AG09309 (cell line): ENCODE measurements at places on chromosomes 1 and 21.

DNA sequence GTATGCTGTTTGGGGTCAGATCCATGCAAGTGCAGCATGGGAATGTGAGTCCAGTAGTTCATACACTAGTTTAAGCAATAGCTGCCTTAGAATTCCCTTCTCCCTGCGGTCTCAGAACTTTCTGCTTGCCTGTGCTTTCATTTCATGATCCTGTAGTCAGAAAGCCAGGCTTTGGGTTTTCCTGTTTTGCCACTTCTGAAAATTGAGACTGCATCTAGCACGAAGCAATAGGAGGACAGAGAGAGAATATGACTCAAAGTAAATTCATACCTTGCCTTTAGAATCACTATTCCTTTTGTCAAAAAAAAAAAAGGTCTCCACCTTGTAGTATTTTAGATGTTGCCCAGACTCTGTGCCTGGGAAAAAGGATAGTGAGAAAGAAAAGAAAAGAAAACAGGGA lies 161.2 kb upstream of the SNX7 start:
- no peak for DNase-seq

DNA sequence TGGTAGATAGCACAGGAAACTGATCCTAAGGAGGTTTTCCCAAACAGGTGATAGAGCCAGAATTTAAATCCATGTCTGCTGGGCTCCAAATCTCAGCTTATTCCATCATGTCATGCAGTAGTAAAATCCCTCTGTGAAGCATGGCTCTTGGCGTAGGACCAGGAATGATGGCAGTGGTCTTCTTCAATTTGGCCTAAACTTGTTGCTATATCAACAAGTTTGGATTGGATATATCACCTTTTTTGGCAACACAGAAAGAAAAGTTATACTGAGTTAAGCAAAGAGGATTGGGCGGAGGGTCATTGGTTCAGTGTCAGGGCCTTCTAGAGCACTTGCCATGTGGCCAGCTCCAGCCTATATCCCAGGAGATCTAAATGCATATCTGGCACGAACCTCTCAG lies 52.2 kb downstream of the FGGY start:
- no peak for DNase-seq

GRCh38 chr1:203304391-203304918 lies 864 bp upstream of the BTG2 start:
- no peak for DNase-seq

- no peak for DNase-seq
These were observed 86.1 kb downstream of the OBSCN start for GRCh38 chr1:228293816-228294500.

DNA sequence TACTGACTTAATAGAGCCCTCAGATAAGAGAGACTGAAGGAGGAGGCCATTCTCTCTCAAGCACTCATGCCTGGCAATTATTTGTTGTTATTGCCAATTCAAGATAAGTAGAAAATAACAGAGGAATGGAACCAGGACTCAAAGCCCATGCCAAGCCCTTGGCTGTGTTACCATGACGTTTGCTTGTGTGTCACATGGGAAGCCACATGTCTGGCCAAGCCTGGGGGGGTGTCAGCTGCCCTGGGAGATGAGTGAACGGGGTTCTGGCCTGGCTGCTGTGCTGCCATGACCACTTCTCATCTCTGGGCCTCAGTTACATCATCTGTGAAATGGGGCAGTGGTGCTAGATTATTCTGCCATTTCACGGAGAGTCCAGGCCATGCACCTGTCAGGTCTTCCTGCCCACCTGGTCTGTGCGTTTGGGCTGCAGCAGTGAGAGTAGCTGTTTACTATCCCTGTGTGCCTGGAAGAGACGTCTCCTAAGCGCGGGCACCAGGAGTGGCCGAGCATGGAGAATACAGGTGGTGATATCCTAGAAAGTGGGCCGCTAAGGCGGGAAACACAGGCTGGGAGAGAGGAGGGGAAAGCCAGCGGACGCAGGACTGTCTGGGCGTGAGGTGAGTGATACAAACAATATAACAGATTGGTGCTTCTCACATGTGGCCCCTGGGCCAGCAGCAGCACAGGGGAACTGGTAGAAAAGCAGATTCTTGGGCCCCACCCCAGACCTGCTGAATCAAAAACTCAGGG lies 67.8 kb downstream of the MAN1C1 start:
- no peak for DNase-seq

- DNase-seq: no peak
These were observed 25.7 kb upstream of the PKN2 start for GRCh38 chr1:88658419-88658818.

- no peak for DNase-seq
These were observed 155.9 kb downstream of the PEX14 start for GRCh38 chr1:10630661-10631120.

DNA sequence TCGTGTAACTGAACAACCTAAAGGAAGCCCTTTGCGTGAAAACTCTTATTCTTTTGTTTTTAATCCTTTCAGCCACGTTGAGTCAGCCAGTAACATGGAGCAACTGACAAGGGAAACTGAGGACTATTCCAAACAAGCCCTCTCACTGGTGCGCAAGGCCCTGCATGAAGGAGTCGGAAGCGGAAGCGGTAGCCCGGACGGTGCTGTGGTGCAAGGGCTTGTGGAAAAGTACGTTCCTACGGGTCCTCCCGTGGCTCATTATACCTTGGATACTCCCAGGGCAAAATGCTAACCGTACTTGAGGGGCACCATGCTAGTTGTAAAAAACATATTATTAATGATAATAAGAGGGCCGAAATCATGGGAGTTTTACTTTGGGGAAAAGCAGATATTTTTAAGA lies 49.4 kb downstream of the LAMC2 start:
- no peak for DNase-seq

GRCh38 chr1:236007781-236008180 lies 57.1 kb downstream of the NID1 start:
- DNase-seq: no peak

DNA sequence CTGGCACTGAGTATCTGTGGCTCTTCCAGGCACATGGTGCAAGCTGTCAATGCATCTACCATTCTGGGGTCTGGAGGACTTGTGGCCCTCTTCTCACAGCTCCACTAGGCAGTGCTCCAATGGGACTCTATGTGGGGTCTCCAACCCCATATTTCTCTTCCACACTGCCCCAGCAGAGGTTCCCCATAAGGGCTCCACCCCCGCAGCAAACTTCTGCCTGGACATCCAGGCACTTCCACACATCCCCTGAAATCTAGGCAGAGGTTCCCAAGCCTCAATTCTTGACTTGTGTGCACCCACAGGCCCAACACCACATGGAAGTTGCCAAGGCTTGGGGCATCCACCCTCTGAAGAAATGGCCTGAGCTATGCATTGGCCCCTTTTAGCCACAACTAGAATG lies 18.8 kb downstream of the ODF2L start:
- DNase-seq: no peak

DNA sequence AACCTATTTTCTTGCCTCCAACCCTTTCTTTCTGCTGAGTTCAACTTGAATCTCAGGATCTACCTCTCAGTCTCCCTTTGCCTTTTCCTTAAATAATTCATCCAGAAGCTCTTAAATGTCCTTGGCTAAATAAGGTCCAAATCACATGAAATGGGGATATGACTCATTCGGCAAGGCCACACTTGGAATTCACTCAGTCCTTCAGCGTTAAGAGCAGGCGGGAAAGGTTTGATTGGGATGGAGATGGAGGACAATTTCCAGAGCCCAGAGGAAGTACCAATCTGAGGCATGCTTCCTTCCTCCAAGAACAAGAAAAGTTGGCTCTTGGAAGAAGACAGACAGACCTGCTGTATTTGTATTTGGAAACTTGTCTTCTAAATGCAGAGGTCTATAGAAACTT lies 128.5 kb downstream of the PROX1 start:
- no peak for DNase-seq

DNA sequence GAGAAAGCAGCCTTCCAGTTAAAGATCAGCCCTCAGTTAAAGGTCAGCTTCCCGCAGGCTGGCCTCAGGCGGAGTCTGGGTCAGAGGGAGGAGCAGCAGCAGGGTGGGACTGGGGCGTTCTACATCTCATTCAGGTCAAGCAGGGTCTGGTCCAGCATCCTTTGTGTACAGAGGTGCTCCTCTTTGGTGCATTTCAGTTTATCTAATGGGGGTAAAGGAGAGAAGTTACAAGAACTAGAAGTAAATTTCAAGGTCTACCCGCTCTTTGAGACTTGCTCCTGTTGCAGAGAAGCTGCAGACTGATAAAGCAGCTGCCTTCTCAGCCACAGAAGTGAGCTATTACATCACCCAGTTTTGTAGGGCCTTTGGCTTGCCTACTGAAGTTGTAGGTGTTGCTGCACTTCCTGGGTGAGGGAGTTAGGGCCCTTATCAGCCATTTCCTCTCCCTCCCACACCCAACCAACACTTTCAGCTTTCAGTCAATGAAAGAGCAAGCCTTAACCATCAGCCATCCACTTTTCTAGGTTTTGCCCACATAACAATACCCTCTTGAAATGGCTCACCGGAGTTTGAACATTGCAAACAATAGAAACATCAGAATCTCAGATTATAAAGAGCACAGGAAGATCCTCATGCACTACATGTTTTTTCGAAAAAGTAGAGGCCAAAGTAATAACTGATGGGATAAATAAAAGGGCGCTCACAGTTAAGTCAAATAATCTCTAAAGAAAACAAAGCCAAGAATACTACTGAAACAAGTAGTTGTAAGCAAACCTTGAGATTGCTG lies 2.8 kb upstream of the NUP210L start:
- DNase-seq: no peak

- DNase-seq: no peak
These were observed 20.9 kb downstream of the RCAN1 start for GRCh38 chr21:34593954-34594531.

GRCh38 chr1:10755970-10756521 lies 40.4 kb downstream of the CASZ1 start:
- DNase-seq: no peak

DNA sequence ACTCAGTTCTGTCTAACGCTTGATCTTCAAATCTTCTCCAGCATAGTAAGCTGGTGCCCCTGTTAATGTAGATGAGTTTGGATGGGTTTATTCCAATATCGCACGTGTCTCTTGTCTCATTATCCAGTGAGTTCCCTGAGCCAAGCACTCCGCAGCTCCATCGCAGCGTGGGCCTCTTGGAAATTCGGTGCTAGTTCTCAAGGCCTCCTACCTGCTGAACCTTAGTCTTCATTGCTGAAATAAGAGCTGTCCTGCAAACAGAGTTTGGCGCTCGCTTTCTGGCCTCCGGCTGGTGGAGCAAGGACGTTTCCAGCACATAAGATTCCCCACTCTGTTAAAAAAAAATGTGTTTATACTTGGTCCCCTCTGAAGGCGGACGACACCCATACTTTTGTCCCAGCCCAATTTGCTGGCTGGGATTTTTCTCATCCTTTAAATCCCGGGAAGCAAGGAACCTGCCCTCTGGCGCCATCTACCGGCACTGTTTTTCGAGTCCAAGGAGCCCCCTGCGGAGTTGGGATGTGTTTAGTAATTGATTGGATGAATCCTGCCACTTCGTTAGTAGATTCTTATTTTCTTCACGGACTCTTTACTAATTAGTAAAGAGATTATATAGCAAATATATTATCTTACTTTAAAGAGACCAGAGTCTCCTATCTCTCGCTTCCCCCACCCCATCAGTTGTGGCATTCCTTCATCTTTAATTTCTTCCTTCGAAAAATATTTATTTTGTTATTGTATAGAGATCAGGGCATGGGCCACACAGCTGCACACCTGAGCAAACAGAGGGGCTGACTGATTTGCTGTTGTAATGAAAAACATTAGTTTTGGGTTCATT lies 14.7 kb downstream of the JUN start:
- no peak for DNase-seq

DNA sequence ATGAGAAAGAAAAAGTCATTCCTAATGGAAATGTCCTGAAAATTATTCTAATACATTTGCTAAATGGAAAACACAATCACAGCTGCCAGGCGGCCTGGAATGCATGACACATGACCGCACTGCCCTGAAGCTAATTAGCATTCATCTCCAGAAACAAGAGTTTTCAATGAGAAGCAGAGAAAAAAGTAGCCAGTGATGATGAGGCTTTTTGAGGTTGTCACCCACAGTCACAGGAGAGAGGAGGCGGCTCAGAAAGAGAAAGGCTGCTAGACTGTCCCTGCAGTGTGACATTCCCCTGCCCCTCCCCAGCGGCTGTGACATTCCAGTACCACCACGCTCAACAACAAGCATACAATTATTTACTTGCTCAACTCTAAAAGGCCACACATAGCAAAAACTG lies 122.9 kb upstream of the KRTAP19-8 start:
- DNase-seq: no peak

DNA sequence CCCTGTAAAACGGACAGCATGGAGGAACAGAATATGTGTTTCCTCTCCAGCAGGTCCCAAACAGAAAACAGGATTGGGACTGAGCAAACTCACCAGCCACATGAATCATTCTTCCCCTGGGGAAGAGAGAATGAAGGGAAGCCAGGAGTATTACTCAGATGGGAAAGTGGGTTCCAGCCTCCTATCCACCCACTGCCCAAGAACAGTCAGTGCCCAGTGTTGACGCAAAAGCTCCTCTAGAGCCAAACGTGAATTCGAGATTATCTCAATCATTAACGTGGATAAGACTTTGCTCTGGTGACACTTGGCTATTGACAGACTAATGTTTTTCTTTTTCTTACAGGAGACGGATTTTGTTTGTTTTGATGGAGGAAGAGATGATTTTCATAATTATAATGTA lies 9.3 kb downstream of the MIA3 start:
- peak; percentile 51 for DNase-seq

- DNase-seq: no peak
These were observed 12.1 kb downstream of the USP24 start for GRCh38 chr1:55203064-55203463.

DNA sequence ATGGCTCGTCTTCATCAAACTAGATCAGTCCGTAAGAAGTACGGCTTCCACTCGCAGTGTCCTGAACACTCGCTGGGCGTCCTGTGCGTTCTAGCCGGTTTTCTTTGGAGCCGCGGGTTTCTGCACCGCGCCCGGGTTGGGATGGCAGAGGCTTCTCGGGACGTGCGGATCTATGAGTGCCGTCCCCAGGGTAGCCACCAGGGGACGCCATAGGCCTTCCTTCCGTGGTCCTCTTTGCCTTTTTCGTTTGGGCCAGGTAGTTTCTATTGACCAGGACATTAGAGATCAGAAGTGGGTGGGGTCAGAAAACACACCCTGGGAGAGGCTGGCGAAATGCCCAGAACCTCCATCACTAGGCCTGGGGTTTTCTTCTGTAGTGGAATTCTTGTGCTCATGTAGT lies 273.8 kb downstream of the FAM72C start:
- no peak for DNase-seq
